ENCODE measurements at places on chromosomes 3 and 15.

GRCh38 chr15:77702211-77702957, 69.7 kb upstream of the LINGO1 start:
- peak; percentile 65 for DNase-seq

- no peak for DNase-seq
These were observed 3.7 kb downstream of the TRAK1 start for GRCh38 chr3:42094691-42095391.

DNA sequence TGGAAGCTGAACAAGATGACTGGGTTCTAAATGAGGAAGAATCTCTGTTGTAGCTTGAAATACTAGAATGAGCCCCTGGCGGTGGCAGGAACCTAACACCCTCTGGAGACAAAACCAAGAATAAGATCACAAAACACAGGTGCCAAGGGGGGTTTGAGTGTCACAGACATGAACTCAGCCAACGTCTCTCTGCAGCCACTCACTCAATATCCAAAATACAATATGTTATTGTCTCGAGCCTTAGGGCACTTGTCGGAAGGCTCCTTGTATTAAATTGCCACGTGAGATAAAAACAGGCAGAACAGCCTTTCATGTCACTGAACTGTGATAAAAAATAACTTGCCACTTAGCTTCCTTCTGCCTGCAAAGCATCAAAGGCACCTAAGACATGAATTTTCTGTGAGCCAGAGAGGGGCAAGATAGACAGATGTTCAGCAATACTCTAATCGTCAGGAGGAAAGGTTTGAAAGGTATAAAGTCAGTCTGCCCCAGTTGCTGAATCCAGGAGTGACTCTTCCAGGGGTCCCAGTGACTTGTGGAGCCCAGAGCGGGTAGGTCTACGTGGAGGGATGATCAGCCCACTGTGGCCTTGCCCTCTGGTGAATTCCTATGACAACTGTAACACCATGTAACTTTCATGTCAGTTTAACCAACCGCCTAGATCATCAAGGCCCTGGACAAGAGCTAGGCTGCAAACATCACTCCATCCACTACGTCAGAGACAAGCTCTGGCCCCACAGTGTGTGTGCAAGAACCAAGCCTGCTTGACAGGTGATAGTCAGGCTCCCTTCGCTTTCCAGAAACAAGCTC, 165.2 kb downstream of the OSBPL10 start:
- DNase-seq = no peak

- no peak for DNase-seq
These were observed 89.5 kb downstream of the CPN2 start for GRCh38 chr3:194261581-194262063.

DNA sequence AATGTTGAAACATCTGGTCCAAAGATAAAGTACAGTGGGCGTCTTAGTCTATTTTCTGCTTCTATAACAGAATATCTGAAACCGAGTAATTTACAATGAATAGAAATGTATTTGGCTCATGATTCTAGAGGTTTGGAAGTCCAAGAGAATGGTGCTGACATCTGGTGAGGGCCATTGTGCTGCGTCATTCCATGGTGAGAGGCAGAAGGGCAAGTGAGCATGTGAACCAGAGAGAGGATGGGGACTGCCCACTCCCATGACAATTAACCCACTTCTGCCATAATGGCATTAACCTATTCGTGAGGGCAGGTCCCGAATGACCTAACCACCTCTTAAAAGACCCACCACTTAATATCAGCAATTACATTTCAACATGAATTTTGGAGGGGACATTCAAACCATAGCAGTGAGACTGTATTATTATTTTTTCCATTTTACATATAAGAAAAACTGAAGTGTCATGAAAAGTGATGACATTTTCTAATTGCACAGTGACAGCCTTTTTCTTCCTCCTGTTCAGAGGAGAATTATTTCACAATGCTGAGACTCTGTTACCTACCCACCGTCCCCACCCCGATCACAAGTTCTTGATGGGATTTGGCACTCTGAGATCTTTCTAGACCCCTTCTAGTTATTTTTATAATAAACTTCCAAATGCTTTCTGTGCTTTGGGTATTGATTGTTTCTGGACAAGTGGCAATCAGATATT, 238.8 kb downstream of the RPLP1 start:
- DNase-seq = no peak
